NCI-H774 (cell line): ENCODE measurements at places on chromosomes 3 and 15.

DNA sequence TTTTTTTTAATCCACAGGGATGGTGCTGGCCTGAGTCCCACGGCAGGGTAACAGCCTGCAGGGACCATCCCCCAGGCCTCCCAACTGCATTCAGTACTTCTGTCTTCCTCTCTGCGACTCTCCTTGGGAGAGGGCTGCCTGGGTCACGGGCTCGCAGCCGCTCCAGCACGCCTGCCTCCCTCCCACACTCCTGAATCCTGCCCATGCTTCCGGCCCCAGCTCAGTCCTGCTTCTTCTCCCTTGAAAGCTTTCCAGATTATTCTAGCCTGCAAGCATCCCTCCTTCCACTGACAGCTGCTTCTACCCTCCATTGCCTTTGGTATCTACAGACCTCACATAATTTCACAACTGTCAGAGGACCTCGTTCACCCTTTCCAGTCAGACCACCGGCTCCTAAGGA, 32.4 kb downstream of the MEGF11 start:
- no peak for DNase-seq

GRCh38 chr15:89335298-89336041, 846 bp upstream of the POLG start:
- DNase-seq, result no peak

DNA sequence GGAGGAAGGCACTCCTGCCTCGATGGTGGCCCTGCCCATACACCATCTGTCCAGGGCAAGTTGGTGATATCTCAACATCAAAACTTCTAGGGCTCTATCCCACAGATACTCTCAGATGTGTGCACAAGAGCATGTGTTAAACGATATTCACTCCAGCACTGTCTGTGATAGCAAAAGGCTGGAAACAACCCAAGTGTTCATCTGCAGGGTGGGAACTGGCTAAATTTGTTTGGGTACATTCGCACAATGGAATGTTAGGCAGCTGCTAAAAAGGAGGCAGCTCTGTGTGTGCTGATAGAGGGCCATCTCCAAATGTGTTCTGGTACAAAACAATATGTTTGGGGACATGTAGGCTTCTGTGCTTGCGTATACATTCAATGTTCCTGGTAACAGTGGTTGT, 19.8 kb downstream of the IGDCC4 start:
- DNase-seq, result no peak

DNA sequence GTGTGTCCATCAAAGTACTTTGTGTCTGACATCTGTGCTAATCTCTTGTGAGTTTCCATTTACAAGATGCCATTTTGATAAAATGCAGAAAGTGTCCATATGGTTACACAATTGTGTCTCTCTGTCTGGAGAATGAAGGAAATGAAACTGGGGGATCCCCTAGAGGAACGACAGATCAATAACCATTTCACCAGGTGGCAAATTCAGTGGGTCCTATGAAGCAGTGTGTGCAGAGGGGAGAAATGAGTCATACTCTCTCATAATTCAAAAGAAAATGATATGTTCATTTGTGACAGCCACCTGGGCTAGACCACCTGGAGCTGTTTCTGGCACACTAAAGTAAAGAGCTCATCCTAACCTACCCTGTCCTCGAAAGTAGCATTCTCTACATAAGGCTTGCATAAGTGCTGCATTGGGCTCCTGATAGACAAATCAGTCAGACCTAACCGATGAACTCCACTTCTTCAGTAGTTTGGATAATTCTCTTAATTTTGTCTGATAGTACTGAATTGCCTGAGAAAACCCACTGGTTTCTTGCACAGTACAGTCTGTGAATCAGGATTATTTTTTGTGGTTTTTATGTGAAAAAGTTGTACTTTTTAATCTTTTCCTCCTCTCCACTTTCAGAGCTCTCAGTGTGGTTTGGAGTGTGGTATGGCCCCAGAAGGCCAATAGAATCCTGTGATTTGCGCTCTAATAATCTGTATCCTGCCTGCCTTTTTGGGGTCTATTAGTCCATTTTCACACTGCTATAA, 10.3 kb upstream of the CD47 start:
- no peak for DNase-seq

DNA sequence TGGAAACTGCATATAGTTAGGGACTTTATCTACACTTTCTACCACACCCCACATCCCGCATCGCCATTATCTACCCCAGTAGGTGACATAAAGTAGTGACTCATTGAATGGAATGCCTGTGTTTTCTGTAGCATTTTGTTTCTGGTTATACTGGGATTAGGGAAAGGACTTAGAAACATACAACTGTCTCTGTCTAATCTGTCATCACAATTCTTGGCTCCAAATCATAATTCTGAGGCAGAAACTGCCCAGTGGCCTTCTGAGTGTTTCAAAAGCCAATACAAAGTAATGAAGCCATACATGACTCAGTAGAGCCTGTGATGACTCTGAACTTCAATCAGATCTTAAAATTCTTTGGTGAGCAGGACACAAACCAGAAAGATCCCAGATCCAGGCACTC, 115.7 kb upstream of the CHRM5 start:
- DNase-seq, result no peak

GRCh38 chr15:40549894-40550293, 14.9 kb downstream of the CCDC32 start:
- no peak for DNase-seq

DNA sequence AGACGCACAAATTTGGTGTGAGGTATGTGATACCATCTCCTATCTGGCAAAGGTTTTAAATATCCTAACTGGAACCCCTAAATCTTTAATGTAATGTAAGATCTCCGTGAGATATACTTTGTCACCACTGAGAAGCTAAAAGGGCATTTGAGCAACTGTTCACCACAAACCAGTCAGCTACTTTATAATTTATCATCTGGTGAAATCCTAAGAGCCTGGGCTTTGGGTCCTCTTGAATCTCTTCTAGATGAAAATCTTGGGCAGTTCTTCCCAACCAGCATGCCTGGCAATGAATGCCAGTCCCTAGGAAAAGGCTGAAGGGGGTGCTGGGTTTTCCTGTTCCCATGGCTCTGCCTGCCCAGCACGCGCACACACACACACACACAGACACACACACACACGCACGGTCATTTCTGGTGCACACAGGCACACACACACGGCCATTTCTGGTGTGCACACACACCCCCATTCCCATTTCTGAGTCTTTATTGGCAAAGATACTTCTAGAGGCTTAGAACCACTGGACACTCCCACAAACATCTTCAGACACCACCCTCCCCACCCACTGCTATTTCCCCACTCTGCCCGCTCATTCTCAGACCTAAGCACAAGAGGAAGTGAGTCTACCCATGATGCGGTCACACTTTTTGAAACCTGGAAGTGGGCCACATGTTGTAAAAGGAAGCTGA, 72.6 kb downstream of the MYO1E start:
- DNase-seq, result no peak

- no peak for DNase-seq
Measured at GRCh38 chr3:108219336-108219735, 2.9 kb downstream of the IFT57 start.

- no peak for DNase-seq
Measured at GRCh38 chr3:138845181-138845601, 10.5 kb upstream of the PIK3CB start.

GRCh38 chr3:15261274-15261673, 55.2 kb downstream of the CAPN7 start:
- no peak for DNase-seq

GRCh38 chr15:27767918-27768640, 331.0 kb downstream of the OCA2 start:
- no peak for DNase-seq

DNA sequence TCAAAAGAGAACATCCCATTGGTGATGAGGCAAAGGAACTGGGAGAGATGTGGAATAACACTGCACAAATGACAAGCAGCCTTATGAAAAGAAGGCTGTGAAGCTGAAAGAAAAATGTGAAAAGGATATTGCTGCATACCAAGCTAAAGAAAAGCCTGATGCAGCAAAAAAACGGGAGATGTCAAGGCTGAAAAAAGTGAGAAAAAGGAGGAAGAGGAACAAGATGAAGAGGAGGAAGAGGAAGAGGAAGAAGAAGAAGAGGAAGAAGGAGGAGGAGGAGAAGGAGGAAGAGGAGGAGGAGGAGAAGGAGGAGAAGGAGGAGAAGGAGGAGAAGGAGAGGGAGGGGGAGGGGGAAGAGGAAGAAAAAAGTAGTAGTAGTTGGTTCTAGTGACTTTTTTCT, 41.8 kb upstream of the TEX9 start:
- DNase-seq, result no peak

DNA sequence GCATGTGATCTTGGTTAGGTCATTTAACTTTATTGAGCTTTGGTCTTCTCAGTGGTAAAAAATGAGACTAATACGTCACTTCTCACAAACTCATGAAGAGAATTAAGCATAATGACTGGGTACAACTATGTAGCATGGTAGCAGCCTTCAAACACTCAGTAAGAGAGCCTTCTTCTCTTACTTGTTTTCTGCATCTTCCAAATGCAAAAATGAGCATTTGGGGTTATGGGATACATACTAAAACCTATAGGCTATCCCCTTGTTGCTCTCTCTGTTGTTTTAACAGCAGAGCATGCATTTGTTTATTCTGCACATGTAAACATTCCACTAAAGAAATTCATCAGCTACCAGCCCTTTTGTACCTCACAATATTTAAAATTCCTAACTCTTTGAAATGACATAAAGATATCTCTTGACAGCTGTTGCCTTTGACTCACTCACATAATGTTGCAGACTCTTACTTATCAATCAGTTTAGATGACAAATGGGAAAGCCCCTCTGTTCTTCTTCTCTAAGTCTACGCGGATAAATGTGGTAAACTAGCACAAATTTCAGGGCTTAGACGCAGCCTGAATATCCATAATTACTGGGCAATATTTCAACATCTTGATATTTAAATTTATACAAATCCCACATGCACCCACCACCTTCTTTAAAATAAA, 327.3 kb upstream of the SATB1 start:
- no peak for DNase-seq

DNA sequence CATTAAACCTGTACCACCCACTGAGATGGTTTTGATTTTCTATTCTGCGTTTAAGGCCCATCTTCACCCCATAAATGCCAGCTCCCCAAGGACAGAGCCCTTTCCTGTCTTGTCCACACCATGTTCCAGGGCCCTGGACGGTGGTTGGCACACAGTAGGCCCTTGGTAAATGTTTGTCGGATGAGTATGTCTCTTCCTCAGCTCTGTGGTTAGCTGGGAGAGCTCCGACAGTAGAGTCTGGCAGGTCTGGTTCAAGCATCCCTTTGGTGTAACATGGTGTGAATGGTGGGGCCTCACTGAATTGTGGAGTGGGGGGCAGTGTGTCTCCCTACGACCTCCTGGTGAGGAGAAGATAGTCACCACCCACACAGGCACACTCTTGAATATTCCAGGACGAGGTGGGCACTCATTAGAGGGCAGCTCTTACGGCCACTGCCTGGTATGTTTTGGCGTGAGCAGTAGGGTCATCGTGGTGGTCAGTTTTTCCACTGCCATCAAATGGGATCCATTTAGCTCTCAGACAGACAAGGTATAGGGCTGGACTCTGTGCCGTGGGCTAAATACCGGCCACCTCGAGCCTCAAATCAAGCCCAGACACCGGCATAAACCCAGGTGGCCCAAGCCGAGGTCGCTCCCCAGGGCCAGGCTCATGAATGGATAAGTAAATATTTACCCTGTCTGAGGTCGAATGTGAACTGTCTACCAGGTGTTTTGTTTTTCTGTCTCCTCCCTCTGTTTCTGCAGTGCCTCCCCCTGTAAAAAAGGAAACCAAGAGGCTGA, 61.3 kb downstream of the SMAD3 start:
- peak; percentile 58 for DNase-seq

DNA sequence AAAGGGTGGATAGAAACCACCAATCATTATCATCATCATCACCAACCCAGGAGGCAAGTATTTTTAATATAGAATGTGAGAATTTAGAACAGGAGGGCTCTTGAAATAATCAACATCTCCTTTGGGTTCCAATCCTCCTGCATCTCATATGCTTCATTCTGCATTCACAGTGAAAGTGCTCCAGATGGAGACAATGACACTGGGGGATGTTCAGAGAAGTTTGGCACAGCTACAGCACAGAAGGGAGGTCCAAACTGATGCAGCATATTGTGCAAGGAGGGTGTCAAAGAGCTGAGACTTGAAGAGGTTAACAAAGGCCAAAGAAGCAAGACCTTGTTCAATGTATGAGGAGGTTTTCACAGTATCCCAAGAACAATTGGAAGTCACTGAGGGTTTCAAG, 767.1 kb downstream of the NTRK3 start:
- DNase-seq, result no peak

- peak; percentile 91 for DNase-seq
Measured at GRCh38 chr3:66500576-66501482, at the start of gene LRIG1. Gene LRIG1 (minus strand): TSS chr3:66501022. CDS start chr3:66500407, 615 bp downstream.

DNA sequence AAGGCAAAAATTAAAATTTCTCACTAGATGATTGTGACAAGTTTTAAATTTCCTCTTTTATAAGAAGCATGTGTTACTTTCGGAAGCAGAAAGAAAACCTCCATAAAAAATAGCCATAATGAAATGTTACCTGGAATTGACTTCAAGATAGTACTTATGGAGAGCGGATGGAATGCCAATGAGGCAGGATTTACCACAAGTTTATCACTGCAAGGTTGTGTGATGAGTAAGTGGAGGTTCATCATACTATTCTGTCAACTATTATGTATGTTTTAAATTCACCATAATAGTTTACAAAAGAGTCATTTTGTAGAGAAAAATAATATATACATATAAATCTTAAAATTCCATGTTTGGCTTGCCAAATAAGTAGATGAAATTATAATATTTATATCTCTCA, 230.3 kb downstream of the SCAPER start:
- no peak for DNase-seq

DNA sequence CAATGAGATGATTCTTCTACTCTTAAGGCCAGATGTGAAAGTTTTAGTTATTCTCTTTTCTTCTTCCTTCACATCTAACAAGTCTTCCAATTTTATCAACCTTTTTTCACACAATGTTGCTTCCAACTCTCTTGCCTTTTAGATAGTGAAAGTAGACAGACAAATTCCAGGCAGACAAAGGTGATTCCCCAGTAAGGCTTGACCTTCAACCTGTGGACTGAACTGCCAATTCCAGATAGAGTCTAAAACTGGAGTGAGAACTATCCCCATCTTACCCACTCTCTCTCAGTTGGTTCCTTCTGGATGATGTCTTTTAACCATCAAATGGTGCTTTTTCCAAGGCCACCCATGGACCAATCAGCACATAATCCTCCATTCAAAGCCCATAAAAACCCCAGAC, 159.0 kb downstream of the NSUN3 start:
- no peak for DNase-seq

DNA sequence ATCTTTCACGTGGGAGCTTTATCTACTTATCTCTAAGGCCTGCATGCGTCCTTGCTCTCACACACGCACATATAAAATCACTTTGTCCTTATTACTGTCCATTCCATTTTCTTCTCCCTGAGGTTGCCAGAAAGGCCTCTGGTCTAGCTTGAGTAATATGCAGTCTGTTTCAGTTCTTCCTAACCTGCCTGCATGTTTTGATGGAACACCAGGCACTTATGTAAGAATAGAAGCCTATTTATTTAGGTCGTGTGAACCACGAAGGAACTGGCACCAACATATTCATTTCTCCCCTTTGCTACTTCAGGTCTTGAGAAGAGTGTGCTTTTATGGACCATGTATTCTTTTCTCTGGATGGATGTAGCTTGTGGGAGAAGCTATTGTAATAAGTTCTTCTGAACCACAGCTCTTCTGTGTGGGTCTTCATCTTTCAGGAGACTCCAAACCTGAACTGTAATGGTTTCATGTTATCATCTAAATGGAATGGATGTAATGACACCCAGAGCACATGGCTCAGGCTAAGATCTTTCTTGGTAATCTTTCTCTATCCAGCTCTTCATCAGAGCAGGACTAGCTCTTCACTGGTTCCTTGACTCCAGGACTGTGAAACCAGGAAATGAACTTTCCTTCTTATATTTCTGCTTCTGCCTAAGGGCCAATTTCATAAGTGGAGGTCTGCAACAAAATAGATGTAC, 53.8 kb downstream of the UBE2E2 start:
- DNase-seq, result no peak
